ENCODE measurements at places on chromosomes 6 and 20.

GRCh38 chr20:23008667-23009066, 26.4 kb upstream of the SSTR4 start:
- no peak for DNase-seq

- DNase-seq, result no peak
These were observed 20.2 kb downstream of the ADGRF4 start for GRCh38 chr6:47718571-47718970.

DNA sequence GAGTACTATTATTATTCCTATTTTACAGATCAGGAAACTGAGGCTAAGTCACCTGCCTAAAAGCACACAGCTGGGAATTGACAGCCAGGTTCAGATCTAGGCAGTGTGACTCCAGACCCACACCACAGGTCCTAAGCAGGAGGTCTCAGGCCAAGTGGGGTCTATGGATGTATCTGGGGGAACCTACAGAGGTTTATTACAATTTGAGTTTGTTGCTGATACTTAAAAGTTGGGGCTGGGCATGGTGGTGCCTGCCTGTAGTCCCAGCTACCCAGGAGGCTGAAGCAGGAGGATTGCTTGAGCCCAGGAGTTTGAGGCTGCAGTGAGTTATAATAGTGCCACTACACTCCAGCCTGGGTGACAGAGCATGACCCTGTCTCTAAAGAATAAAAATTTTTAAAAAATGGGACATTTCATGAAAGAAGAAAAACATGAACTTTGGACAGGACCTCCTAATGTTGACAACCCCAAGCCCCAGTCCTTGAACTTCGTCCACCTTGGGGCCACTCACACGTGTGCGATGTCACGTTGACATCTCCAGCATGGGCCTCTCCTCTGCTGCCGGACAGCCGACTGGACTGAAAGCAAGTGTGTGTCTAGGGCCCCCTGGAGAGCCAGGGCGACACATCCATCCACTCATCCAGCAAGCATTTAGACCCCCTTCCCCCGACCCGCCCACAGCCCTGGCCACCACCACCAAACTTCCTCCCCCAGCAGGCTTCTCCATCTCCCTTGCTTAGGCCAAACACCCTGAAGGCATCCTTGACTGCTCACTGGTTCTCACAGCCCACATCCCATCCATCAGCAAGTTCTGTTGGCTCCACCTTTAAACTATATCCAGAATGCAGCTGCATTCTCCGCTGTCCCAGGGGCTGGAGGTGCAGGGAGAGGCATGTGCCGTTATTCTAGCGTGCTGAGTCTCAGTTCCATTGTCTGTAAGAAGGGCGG, 40.0 kb downstream of the NOL4L start:
- DNase-seq, result no peak

GRCh38 chr6:44782892-44783291, 395.4 kb downstream of the CDC5L start:
- DNase-seq, result no peak

DNA sequence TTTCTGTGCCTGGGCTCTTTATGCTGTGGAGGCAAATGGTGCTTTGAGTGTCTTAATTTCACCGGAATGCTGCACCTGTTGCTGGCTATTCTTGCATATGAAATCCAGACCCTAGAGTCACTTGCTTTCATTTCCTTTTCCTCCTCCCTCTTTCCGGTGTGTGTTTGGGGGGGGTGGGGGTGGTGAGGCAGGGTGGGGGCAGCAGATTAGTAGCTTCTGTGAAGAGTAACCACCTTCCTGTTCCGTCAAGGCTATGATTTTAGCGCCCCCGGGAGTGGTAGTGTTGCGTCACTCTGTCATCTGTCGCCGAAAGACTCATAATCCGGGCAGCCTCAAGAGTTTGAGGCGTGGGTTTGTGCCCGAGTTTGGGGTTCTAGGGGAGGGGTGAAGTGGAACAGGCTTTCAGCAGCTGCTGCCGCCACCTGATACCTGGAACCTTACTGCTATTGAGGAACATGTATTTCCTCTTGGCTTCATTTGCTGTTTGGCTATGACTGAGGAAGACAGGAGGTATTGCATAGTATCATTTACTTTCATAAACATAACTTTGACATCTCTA, 49.1 kb downstream of the UTRN start:
- no peak for DNase-seq

DNA sequence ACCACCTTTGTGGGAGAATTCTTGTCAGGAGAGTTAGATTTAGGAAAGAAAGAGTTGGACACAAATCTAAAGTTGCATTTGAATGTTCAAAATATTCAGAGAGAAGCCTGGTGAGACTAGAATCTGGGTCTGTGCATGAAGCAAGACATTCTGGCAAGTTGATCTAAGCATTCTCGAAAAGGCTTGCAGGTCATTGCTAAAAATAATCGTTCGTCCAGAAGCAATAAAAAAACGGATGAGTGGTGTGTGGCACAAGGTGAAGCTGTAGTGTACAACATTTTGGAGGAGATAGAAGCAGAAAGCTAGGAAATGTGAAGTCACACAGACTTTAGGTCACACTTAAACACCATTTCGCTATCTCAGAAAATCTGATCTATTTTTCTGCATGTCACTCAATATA, 114.9 kb upstream of the IFNGR1 start:
- DNase-seq, result no peak
